ENCODE measurements at places on chromosomes 5 and 9. TPM values are rescaled to one million over a fixed set of nuclear protein-coding genes. Genes with fewer than 3 reads are reported as not detected.

DNA sequence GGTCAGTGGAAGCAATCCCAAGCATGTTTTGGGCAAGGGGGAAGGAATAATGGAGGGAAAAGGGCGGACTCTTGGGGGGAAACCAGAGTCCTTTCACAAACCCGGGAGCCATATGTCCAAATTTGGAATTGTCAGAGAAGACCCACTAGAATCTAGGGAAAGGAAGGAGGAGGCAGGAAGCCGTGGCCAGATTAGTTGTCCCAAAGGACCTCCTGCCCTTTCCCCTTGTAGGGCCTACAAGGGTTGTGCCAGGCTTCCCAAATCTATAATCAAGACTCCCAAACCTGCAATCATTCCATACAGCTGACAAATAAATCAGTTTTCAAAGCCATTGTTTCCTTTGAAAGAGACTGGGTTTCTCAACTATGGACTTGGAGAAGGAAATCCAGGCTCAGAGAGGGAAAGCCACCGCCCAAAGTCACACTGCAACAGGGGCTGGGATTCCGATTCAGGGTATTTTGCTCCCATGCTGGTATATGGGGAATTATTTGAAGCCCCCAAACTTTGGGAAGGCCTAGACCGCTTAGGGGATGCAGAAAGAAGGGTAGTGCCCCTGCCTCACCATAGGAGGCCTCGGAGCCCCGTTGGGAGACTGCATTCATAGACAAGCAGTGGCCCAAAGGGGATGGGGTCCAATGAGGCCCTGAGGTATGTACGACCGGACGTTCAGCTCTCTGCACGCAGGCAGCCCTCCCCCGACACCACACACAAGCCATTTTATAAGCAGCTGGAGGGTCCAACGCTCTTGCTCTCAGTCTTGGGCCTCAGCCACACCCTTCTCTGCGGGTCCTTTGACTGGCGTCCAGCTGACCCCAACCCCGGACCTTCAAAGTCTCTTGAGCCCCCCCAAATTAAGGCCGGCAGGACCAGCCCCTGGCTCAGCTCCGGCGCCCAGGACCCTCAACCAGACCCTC is 815 bp downstream of the ANXA6 start:
- no peak for DNase-seq

DNA sequence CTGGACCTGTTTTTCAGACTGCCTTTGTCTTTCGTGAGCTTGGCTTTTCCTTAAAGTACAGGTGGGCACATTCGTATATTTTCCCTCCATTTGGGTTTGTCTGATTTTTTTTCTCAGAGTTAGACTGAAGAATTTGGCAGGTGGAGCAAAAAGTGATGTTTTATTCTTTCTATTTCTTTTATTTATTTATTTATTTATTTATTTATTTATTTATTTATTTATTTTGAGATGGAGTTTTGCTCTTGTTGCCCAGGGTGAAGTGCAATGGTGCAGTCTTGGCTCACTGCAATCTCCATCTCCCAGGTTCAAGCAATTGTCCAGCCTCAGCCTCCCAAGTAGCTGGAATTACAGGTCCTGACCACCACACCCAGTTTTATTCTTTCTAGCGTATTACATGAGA is 1805.1 kb upstream of the WWC1 start:
- DNase-seq, result no peak

GRCh38 chr5:95812074-95812471 is 10.5 kb downstream of the GLRX start:
- DNase-seq, result no peak

Gene NELFB
- 90.3 TPM for total RNA-seq

GRCh38 chr9:134220311-134220710 is 55.9 kb upstream of the RNU6ATAC start:
- DNase-seq, result no peak

GRCh38 chr9:31336386-31336785 is 1048.1 kb upstream of the ACO1 start:
- DNase-seq, result no peak

Gene MZB1
- 10.3 TPM for total RNA-seq

Gene ZDHHC11B
- 1.2 TPM for total RNA-seq

DNA sequence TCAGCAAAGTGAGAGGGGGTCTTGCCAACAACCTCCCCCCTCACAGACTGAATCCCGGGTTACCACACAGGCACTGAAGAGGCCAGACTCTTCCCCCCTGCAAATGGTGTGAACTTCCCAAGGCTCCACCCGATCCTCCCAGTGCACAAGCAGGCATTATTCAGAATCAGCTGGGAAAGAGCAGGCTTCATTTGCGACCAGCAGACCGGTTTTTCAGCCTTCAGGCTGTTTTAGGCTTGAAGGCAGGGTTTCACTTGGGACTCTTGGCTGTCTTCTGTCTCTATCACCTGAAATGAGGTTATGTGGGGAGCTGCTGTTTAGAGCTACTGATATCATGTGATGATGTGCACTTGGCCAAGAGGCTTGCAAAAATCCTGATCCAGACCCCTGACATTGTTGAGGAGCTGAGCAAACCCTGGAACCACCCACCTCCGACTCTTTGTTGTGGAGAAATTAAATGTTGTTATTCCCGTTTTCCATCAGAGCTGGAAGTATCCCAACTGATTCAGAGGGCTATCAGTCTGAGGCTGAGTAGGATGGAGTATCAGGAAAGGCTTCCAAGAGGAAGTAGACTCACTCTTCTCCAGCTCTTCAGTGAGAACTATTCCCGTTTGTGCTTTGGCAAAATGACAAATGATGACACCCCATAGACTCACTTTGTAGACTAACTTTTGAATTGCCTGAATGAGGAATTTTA is 63.3 kb upstream of the ZFR start:
- DNase-seq, result no peak

Gene SH3PXD2B
- total RNA-seq, result 0.33 TPM

GRCh38 chr5:150389531-150390266 is 23.0 kb downstream of the CD74 start:
- no peak for DNase-seq

Gene ZNF367
- 12.8 TPM for total RNA-seq

DNA sequence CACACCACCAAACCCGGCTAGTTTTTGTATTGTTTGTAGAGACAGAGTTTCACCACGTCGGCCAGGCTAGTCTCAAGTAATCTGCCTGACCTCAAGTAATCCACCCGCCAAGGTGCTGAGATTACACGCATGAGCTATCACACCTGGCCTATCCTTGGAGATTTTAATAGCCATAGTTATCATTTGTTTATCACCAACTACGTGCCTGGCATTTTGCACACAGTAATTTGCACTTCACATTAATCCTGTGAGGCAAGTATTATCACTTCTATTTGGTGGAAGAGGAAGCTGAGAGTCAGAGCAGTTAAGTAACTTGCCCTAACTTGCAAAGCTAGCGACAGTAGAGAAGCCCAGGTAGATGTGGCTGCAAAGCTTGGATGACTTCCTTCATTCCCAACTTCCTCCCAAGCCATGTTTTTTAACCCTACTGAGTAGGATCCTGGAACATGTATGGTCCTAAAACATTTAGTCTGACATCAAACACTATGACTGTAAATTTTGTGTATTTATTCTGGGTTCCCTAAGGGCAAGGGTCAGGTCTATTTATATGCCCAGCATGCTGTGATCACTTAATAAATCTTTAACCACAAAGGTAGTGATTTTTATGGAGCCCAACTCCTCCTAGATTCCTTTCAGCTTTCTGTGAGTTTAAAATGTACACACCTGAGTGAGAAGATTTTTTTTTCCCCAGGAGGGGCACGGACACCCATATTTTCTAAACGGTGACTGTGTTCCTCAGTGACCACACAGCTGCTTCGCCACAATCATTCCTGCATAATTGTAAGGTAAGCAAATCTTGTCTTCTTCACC is 100.2 kb upstream of the RAI14 start:
- no peak for DNase-seq

Gene LHX3
- total RNA-seq, result 0.12 TPM

Gene NR4A3
- 2.4 TPM for total RNA-seq

Gene PCDHB16
- not detected for total RNA-seq

Gene OTP
- not detected for total RNA-seq

Gene ABO
- 0.25 TPM for total RNA-seq

Gene PDE6A
- not detected for total RNA-seq

Gene HK3
- total RNA-seq, result 0.36 TPM

GRCh38 chr9:75190762-75191161 is 102.4 kb downstream of the OSTF1 start:
- no peak for DNase-seq

Gene GZMA
- 1,702 TPM for total RNA-seq
